ENCODE measurements at places on chromosomes 4 and X.

DNA sequence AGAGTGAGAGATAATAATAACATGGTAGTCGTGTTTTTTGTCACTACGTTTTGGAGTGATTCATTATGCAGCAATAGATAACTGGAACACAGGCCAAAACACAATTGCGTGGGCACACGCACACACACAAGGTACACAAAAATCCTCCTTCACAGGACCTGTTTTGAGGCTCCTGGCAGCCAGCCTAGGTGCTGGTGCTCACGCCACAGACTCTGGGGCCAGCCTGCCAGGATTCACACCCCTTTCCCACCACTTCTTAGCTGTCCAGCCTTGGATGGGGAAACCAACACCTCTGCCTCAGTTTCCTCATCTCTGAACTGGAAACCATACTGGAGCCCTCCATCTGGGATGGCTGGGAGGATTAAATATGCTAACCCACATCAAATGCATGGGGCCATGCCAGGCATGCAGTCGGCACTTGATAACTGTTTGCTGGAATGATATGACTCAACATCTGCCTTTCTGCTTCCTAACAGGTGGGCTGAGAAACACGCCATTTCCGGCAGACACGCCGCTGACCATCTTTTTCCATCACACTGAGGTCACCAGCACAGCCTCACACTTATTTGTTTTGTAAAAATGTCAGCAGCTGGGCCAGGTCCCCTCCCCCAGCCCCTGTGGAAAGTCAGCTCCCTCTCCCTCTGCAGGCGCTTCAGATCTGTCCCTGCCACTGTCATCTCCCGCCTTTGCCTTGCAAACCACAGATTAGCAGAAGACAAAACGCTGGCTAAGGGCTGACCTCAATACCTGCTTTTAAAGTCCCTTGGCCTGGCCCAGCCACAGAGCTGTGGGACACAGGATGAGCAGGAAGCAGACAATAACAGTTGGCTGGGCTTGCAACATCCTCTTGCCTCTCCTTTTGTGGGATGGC lies 237.5 kb downstream of the BCOR start:
- peak; percentile 75 for DNase-seq

- DNase-seq, result no peak
Observed at GRCh38 chr4:1759818-1760223, 33.3 kb upstream of the FGFR3 start.

DNA sequence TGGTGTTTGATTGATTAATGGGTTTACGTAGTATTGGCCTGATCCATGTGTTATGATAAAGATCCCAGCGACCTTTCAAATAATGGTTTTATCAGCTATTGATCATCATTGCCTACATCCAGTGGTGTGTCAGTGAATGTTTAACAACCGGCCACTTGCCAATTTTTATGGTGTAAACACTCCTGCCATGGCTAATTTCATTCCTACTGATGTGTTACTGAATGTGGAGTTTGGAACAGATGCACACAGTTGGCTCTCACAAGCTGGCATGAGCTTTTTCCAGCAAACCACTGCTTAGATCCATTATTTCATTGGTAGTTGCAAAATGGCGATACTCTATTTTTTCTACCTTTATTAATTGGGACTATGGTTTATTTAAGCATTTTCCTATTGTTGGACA lies 139.9 kb downstream of the REPS2 start:
- DNase-seq, result no peak

DNA sequence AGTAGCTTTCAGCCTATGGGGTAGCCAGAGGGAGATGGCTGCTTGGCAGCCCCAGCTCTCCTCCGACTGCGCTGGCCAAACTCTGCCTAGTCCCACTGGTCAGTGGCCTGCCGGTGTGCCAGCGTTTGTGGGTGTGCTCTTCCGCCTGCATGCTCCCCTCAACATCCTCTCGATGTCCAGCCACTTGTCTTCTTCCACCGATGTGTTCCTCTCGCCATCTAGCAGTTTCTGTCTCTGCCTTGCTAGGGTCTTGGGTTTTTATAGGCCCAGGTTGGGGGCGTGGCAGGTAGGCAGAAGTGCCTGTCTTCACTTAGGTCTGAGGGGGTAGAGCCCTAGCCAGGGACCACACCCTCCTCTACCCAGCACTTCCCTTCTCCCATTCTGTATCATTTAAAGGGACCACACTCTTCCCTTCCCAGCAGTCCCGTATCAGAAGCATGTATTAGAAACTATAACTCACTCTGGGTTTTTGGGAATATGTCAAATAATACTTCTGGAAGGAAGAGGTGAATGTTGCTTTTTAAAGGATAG lies 124.4 kb downstream of the KDM6A start:
- no peak for DNase-seq

- DNase-seq, result no peak
Observed at GRCh38 chr4:83276299-83277040, 8.1 kb downstream of the COQ2 start.

- no peak for DNase-seq
Observed at GRCh38 chr4:92303621-92304027, at the start of gene GRID2. Gene GRID2, plus strand, starts transcription at chr4:92303966.

GRCh38 chr4:154560824-154561231 lies 2.0 kb upstream of the FGB start:
- DNase-seq, result no peak

- no peak for DNase-seq
Observed at GRCh38 chr4:161133586-161134276, 1030.1 kb downstream of the FSTL5 start.

- DNase-seq, result no peak
Observed at GRCh38 chrX:132751063-132751690, 207.3 kb downstream of the HS6ST2 start.

DNA sequence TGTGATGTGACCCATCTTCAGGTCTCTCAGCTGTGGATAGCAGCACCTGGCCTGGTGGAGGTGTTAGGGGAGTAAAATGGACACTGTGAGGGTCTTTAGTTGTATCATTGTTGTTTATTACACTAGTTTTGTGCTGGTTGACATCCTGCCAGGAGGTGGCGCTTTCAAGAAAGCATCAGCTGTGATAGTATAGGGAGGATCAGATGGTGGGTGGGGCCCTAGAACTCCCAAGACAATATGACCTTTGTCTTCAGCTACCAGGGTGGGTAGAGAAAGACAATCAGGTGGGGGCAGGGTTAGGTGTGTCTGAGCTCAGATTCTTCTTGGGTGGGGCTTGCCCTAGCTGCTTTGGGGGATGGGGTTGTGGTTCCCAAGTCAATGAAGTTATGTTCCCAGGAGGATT lies 162.8 kb downstream of the PPP1R2C start:
- DNase-seq, result no peak

GRCh38 chrX:9995855-9996339 lies 28.7 kb downstream of the CLDN34 start:
- peak; percentile 40 for DNase-seq

- no peak for DNase-seq
Observed at GRCh38 chrX:17552044-17552650, 177.1 kb downstream of the NHS start.

DNA sequence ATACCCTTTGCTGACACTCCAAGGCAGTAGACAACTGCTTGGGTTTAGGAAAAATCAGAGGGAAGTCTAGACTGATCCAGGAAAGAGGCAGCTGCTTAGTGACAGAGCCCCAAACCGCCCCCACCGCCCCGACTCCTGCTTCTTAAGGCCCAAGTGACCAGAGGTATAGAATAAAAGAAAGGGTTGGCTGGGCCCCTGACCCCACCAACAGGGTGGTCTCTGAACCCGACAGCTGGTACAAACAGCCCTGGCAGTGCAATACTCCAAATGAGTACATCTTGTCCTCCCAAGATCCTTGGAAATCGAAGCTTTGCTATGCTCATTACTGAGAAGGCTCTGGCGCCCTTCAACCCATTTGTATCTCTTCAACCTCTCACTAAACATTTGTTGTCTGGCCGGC lies 78.1 kb upstream of the PLAC1 start:
- no peak for DNase-seq

GRCh38 chr4:182808673-182809416 lies 108.3 kb downstream of the DCTD start:
- DNase-seq, result peak; percentile 28

DNA sequence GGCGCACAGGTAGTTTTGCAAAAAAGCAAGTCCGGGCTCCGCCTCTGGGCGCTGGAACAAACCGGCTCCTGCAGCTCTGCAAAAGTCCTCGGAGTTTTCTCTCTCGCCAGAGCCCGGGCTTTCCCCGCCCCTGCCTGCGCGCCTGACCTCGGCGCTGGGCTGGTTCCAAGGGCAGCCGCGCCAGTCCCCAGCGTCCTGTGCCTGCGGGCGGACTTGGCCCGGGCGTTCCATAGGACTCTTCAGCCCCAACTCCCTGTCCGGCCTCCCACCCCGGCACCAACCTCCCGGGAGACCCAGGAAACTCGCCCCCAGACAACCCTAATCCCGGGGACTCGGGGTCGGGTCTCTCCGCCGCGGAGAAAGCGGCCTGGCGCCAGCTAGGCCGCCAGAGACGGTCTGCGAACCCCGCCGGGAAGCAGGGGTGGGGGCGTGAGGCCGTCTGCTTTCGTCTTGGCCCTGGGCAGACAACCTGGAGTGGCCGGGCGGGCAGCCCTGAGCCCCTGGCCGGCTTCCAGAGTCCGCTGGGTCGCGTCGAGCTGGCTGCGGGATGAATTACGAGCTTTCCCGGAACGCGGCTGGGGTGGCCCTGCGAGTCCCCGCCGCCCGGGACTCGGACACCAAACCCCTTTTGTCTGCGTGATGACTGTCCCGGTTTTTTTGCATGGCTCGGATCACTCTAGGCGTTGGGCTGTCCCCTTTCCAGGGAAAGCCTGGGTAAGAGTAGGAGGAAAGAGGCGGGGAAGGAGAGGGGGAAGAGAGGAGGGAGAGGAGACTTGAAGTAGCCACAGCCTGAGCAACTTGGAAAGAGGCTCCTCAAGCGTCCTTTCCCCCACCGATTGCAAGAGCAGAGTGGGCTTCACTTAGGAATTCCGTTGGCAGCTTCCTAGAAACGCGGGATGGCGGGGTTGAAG lies 916 bp downstream of the MXRA5 start:
- no peak for DNase-seq

GRCh38 chrX:96376266-96376665 lies 308.4 kb upstream of the DIAPH2 start:
- DNase-seq, result no peak

DNA sequence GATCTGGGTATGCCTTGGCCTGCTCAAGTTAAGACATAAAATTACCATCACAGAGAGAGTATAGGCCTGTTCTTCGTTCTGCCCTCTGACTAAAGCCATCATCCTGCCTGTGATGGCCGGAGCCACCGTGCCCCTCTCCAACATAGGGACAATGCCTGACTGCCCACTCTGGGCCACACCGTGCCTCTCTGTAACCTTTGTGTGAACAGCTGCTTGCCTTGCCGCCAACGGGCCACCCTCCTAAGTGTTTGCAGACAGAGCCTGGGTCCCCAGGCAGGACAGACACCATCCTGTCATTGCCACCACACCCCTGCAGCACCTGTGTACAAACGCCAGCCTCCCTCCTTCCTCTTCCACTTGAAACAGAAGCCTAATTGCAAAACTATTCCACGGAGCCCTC lies 298.7 kb upstream of the TENM3 start:
- no peak for DNase-seq

DNA sequence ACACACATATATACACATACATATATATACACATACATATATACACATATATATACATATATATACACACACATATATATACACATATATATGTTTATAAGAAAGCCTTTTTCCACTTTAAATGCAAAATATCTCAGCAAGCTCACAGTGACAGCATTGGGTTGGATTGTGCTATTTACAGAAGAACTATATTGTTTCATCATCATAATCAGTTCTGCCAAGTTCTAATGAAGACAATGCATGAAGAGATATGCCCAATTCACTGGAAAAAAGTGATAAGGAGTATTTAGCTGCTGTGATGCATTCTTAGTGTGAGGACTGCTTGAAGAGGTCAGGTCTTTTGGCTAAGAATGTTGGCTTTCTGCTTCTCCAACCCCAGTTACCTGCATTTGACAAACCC lies 54.4 kb downstream of the RNF150 start:
- no peak for DNase-seq

DNA sequence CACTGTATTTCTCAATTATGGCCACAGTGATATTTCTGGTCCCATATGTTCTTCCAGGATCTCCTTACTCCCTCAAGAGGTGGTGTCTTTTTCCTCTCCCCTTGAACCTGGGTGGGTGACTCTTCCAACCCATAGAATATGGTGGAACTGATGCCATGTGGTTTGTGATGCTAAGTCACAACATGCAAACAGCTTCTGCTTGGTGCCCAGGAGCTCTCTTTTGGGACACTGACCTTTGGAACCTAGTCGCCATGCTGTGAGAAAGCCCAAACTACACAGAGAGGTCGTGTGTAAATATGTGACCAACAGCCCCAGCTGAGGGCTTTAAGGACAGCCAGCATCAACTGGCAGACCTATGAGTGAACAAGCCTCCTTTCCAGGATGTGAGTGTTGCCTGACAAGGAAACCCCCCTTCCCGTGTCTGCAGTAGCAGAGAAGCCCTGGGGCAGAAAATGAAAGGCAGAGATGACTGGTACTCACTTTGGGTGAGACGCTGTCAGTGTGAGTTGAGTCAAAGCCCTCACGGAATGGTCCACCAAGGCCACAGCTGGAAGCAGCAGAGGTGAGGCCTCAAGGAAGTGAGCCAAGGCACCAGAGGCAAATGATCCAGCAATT lies 223.4 kb downstream of the BCOR start:
- DNase-seq, result peak; percentile 69

GRCh38 chr4:20592663-20593062 lies 107.6 kb upstream of the PACRGL start:
- DNase-seq, result no peak

- DNase-seq, result no peak
Observed at GRCh38 chrX:107324493-107325310, 118.3 kb downstream of the DNAAF6 start.

- no peak for DNase-seq
Observed at GRCh38 chr4:17012451-17012850, 114.0 kb upstream of the LDB2 start.

DNA sequence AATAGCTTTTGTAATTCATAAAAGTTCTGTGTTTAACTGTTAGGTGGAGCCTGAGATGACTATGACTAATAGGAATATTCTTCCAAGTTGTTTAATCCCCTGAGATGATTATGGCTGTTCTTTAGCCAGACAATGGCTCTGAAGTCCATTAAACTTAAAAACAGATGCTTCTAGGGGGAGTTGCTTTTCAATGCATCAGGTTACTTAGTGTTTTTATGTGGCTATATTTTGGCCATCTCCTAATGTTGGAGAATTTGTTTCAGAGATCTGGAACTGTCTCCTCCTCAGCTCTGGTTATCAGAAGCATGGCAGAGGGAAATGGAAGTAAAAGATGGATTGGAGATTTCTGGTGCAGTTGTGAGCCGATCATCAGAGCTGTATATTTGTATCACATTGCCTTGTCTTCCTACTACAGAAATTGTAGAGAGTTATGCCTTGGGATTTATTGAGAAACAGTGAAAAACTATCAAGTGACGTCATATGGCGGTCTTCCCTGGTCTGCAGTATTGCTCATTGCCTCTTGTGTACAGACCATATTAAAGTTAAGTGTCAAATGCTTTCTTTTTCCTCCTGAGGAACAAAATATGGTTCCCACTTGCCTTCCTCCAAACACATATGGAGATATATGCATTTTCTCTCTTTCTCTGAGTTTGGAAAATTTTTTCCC lies 29.8 kb downstream of the SGMS2 start:
- DNase-seq, result no peak

- no peak for DNase-seq
Observed at GRCh38 chrX:117990438-117990837, 126.2 kb downstream of the KLHL13 start.

GRCh38 chr4:152696764-152697261 lies 17.0 kb upstream of the TMEM154 start:
- peak; percentile 62 for DNase-seq
